Osteoblast (primary cell): ENCODE measurements at places on chromosomes 6 and 20. TPM values are rescaled to one million over a fixed set of nuclear protein-coding genes. Genes with fewer than 3 reads are reported as not detected.

PLA2G7 gene
- 0.36 TPM in 1 of 2 replicates, not detected in the other for total RNA-seq

FGD2 gene
- total RNA-seq: under 0.01 TPM in 2 replicates

SYNGAP1 gene
- 6.9 and 8.8 TPM in 2 replicates for total RNA-seq

WFDC5 gene
- total RNA-seq: not detected in 2 replicates

BHLHE23 gene
- not detected in 2 replicates for total RNA-seq

SLC17A1 gene
- total RNA-seq: not detected in 2 replicates

CDH26 gene
- under 0.01 and 0.29 TPM in 2 replicates for total RNA-seq

TMEM170B gene
- 3.8 and 4.0 TPM in 2 replicates for total RNA-seq

OPRL1 gene
- total RNA-seq: 0.59 and 0.72 TPM in 2 replicates

NRSN2 gene
- 39.5 and 49.6 TPM in 2 replicates for total RNA-seq

HLA-DRB1 gene
- total RNA-seq: 1.1 and 19.7 TPM in 2 replicates

DNMT3B gene
- total RNA-seq: 2.4 and 2.5 TPM in 2 replicates

ZC3H12D gene
- total RNA-seq: under 0.01 and 0.29 TPM in 2 replicates

FAM209B gene
- total RNA-seq: 0.36 TPM in 1 of 2 replicates, not detected in the other

PROKR2 gene
- total RNA-seq: not detected in 2 replicates

SNRPB2 gene
- 50.3 and 60.4 TPM in 2 replicates for total RNA-seq

SIRPD gene
- not detected in 2 replicates for total RNA-seq

PPP1R3G gene
- 3.3 and 3.5 TPM in 2 replicates for total RNA-seq

UNC93A gene
- not detected in 2 replicates for total RNA-seq

FAXC gene
- total RNA-seq: 0.88 and 1.1 TPM in 2 replicates
